ENCODE measurements at places on chromosomes 13 and 19. TPM values are rescaled to one million over a fixed set of nuclear protein-coding genes. Genes with fewer than 3 reads are reported as not detected.

GRCh38 chr13:97435794-97436193, 1.8 kb downstream of the RAP2A start:
- DNase-seq, result no peak

Gene FFAR1
- total RNA-seq, result 1.2 TPM

Gene IQCN
- 4.8 TPM for total RNA-seq

DNA sequence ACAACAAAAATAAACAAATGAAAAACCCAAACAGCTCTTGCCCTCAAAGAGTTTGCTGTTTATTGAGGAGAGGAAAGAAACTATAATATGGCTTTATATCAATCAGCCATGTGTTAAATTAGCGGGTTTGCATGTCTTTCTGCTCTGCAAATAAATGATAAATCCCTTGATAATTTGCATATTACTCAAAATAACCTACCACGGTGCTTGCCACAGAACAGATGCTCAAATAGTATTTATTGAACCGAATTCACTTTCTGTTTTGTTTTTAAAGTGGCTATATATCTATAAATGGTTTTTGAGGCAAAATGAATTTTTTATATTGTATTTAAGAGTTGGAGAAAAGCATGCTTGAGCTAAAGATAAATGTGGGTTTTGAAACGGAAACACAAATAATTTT, 428.1 kb downstream of the ITGBL1 start:
- DNase-seq, result no peak

DNA sequence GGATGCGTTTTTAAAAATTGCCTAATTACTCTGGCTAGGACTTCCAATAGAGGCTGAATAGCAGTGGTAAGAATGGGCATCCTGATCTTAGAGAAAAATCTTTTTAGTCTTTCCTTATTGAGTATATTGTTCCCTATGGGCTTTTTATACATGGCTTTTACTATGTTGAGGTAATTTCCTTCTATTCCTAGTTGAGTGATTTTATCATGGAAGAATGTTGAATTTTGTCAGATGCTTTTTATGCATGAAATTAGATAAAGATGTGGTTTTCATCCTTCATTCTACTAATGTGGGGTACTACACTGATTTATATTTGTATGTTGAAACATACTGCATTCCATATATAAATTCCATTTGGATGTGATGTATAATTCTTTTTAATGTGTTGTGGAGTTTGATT, 2673.8 kb downstream of the PCDH9 start:
- no peak for DNase-seq

- no peak for DNase-seq
Observed at GRCh38 chr13:24892829-24893228, 128.9 kb downstream of the RNF17 start.

DNA sequence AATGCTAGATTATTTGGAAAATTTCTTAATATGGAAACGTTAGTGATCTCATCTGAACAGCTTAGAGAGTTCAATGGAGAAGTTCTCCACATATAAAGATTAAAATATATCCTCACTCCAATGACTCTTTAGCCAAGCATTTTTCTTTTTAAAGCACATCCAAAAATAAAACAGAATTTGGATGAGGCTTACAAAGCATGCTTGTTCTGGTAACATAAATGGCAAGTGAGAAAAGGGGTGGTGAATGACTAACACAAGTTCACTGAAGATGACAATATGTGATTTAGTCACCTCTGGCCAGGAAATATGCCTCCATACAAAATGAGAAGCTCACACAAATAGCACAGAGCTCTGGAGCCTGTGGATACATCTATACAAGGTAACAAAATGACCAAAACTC, 253.0 kb downstream of the PCDH20 start:
- DNase-seq, result no peak

- no peak for DNase-seq
Observed at GRCh38 chr13:23928985-23929384, 31.7 kb upstream of the C1QTNF9B start.

- DNase-seq, result no peak
Observed at GRCh38 chr19:28427376-28428083, 785.4 kb downstream of the UQCRFS1 start.

GRCh38 chr13:74226791-74227475, 92.7 kb upstream of the KLF12 start:
- DNase-seq, result no peak

- DNase-seq, result no peak
Observed at GRCh38 chr13:37029617-37030016, 29.0 kb downstream of the EXOSC8 start.

Gene ZNF813
- 2.4 TPM for total RNA-seq

GRCh38 chr13:76245920-76246319, 609.8 kb downstream of the LMO7 start:
- no peak for DNase-seq

Gene ALDH16A1
- 20.9 TPM for total RNA-seq

GRCh38 chr19:1384478-1385110, 887 bp downstream of the NDUFS7 start:
- no peak for DNase-seq

DNA sequence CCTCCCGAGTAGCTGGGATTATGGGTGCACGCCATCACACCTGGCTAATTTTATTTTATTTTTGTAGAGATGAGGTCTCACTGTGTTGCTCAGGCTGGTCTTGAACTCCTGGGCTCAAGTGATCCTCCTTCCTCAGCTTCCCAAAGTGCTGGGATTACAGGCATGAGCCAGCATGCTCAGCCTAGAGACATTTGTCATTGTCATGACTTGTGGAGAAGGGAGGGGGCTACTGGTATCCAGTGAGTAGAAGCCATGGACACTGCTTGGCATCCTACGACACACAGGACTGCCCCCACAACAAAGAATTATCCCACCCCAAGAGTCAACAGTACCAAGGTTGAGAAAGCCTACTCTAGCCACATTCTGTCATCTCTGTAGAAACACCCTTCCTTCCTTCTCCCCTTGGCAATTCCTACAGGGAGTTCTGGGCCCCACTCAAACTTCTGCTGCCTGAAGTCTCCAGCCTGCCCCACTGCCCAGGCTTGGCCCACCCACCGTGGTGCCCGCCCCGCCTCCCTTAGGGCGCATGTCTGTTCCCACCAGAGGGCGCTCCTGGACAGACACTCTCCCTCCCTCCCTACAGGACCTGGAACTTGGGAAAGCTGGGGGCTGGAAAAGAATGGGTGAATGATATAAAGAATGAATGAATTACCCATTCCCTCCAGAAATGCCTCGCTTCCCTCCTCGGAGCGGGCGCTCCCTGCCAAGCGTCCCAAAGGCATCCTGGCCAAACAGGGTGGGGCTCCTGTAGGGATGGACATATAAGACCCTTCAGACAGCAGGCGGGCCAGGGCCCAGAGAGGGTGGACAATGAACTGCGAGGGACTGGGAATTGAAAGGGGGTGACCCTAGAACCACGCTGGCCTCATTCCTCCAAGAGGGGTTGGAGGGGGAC, 5.5 kb upstream of the EMP3 start:
- DNase-seq, result peak; percentile 76

DNA sequence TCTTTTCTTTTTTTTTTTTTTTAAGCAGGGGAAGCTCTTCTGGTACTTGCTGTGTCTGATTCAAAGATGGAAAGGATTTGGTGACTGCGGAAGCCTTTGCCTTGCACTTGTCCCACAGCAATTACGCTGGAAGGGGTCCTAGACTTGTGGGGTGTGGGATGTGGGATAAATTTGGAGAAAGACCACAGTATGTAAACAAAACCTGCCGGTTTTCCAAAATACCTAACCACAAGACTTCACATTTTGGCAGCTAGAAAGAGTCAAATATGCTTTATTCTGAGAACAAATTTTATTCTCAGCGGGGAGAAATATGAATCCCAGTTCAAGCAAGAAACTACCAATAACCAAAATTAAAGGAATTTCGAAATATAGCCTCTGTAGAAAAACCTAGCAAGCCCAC, 176.5 kb downstream of the SPRY2 start:
- DNase-seq, result no peak

DNA sequence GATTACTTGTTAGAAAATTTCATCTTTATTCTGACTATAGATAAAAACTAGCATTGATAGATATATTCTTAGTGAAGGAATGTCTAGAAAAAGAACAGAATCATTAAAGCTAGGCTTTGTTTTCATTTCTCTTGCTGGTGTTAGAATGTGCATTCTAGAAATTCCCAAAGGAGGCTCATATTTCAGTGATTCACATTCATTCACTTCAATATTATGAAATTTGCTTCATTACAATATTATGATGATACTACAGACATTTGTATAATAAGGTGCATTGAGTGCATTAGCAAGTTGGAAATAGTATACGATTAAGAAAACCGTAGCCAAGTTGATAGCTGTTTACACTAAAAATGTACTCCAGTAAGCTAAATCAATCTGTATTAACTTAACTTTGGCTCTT, 70.7 kb upstream of the MYCBP2 start:
- DNase-seq, result no peak

GRCh38 chr13:50179977-50180376, 164.7 kb downstream of the KCNRG start:
- no peak for DNase-seq

GRCh38 chr13:24272452-24273161, 36.8 kb upstream of the C1QTNF9 start:
- peak; percentile 64 for DNase-seq

Gene NTN5
- 0.20 TPM for total RNA-seq

GRCh38 chr19:5262721-5263120, 77.9 kb downstream of the PTPRS start:
- DNase-seq, result no peak

Gene PLEKHA4
- 7.4 TPM for total RNA-seq

DNA sequence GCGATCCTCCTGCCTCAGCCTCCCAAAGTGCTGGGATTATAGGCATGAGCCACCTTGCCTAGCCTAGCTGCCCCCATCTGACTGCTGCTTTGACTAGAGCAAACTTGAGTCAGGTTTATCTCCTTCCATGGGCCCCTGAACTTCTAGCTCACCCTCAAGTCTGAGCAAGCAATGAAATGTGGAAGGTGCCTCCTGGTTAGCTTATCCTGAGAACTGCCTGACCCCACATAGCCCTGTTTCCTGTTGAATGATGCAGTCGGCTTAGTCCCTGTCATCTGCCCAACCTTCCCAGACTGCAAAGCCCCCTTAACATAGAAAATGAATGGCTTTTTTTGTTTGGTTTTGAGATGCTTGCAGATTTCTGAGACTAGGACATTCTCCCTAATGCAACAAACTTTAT, 8.9 kb upstream of the TMEM160 start:
- no peak for DNase-seq

Gene ZNF835
- 0.86 TPM for total RNA-seq

- no peak for DNase-seq
Observed at GRCh38 chr19:280541-281009, 10.6 kb downstream of the PLPP2 start.

Gene UBE2L5
- not detected for total RNA-seq

DNA sequence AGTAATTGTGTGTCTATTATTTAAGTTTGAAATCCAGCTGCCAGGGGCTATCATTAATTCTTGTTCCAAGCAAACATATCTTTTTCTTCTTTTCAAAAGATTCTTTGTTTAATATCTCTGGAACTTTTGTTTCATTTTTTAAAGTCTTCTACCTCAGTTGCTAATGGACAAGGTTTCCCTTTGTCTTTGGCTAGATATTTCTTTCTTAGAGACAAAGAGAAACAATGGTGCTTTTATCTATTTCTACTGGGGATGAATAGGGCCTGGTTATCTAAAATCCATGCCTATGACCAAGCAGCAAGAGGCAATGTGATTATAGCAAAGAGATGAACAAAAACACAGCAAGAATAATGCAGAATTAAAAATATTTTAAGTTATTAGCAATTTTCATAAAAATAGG, 661.3 kb upstream of the KLF12 start:
- no peak for DNase-seq

Gene ZNF93
- 3.4 TPM for total RNA-seq

GRCh38 chr13:62537593-62537992, 1121.9 kb upstream of the PCDH20 start:
- no peak for DNase-seq

DNA sequence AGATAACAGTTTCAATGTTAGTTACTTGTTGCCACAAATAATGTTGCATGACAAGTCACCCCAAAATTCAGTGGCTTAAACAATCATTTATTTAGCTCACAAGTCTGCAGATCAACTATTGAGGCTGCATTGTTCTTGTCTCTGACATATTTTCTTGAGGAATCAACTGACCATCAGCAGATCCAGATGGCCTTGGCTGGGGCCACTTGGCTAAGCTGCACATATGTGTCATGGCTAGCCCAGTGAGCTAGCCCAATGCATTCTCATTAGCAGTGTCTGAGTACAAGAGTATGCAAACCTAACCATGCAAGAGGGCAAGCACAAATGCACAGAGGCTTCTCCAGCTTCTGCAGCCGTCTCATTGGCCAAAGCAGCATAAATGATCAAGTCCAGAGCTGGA, 180.4 kb downstream of the DNAJC15 start:
- DNase-seq, result no peak

Gene RXFP2
- not detected for total RNA-seq

- DNase-seq, result no peak
Observed at GRCh38 chr13:112447761-112448603, 71.8 kb downstream of the SPACA7 start.

DNA sequence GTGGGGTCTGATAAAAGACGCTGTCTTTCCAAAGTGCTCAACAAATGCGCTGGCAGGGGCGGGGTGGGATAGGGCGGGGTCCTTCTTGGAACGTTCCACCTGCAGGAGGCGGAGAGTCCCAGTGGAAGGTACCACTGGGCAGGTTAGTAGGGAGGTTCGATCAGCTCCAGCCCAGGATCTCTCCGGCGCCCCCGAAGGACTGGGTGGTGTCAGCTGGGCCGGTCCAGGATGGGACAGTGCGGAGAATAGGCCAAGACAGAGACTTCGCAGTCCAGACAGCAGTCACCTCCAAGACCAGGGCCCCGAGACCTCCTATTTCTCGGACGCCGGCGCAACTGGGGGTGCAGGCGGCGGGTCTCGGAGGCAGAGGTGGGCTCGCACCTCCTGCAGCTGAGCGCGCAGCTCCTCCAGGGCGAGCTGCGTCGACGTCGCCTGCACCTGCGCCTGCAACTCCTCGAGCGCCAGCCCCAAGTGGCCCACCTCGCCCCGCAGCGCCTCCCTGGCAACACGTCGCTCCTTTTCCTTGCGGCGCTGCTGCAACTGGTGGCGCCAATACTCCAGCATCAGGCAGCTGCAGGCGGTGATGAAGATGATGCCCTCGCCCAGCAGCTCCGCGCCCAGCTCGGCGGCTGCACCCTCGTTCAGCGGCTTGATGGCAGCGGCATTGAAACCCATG, 21.6 kb downstream of the VASP start:
- DNase-seq, result peak; percentile 76

GRCh38 chr19:48683349-48683748, 10.5 kb upstream of the NTN5 start:
- DNase-seq, result no peak

All from pancreas (tissue), 10 donors.